ENCODE measurements at places on chromosomes 3 and 15.

GRCh38 chr3:90010341-90010740 lies 902.9 kb downstream of the EPHA3 start:
- no peak for DNase-seq

- no peak for DNase-seq
These were observed 4.1 kb upstream of the AMOTL2 start for GRCh38 chr3:134378384-134378783.

DNA sequence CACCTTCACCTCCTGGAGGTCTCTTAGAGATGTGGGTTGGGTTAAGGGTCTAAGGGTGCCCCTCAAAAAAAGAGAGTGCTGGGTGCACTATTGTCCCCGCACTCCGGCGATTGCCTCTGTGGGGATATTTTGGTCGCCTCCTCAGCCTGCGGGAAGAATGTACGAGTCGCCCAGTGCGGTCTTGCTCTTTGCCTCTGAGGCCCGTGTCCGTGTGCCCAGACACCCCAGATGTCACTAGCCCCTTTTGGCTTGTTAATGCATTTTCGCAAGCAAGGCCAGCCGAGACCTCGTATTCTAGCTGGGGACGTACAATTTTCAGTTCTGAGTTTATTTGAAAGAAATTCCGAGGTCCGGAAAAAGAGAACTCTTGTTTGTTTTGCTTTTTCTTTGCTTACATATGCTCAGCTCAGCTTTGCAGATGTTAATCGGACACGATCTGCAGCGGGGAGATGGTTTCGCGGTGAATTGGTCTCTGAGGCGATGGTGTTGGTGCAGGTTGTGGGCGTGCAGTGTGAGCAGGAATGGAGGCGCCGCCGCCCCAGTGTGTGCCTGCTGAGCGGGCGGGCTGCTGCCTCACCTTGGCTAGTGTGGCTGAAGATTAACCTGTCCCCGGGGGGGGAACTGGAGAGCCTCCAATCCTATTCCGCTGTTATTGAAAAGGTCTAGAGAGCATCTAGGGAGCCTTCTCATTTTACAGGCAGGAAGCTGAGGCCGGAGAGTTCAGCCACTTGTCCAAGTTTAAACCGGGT lies 1.4 kb downstream of the ST6GAL1 start:
- peak; percentile 57 for DNase-seq

GRCh38 chr15:33601461-33601860 lies 290.7 kb downstream of the RYR3 start:
- no peak for DNase-seq

GRCh38 chr3:37610529-37610928 lies 251.2 kb upstream of the CTDSPL start:
- DNase-seq = no peak

GRCh38 chr3:99532246-99532645 lies 106.1 kb upstream of the COL8A1 start:
- DNase-seq = no peak

- DNase-seq = no peak
These were observed 214.4 kb downstream of the THSD4 start for GRCh38 chr15:71329497-71330260.

GRCh38 chr3:81170298-81170697 lies 591.1 kb downstream of the GBE1 start:
- no peak for DNase-seq

GRCh38 chr3:114400371-114400770 lies 106.5 kb downstream of the TIGIT start:
- DNase-seq = no peak

GRCh38 chr3:151093905-151094304 lies 8.4 kb downstream of the MED12L start:
- DNase-seq = no peak

GRCh38 chr15:48850648-48851047 lies 27.3 kb upstream of the EID1 start:
- no peak for DNase-seq

DNA sequence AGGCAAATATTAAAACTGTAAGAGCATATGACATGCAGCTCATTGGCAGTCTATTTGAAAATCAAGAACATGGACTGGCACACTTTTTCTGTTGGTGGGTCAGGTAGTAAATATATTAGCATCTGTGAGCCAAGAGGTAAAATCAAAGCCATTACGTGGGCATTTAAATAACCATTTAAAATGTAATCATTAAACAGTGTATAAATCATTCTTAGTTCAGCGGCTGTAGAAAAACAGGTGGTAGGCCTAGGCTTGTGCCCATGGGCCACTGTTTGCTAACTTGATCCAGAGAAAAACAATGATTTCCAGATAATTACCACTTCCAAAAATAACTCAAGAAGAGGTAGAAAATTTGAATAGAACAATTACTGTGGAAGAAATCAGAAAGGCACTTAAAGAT lies 105.1 kb downstream of the CHST2 start:
- no peak for DNase-seq

DNA sequence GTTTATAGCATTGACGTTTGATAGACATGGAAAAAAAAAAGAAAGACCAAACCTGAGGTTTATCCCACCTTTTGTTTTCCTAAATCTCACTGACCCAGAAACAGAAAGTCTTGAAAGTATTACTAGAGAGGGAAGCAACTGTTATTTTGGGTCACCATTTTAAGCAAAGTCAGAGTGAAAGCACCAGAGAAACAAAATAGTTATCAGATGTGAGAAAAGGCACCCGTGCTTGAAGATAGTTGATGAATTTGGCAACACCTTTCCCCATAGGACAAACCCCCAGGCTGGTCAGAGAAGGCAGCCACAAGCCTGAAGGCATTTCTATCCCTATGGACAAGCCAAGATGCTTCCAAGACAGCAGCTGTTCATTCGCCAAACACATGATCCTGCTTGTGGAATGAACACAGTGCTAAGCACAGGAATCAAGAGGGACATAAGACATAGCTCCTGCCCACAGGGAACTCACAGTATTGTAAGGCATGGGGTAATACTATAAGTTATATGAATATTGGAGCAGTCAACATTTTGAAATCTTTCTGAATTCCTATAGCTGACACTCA lies 170.9 kb downstream of the ERC2 start:
- no peak for DNase-seq

GRCh38 chr15:89333011-89333860 lies 1.4 kb downstream of the POLG start:
- DNase-seq = no peak

- no peak for DNase-seq
These were observed 120.3 kb upstream of the GOLGA8J start for GRCh38 chr15:29962407-29962806.

DNA sequence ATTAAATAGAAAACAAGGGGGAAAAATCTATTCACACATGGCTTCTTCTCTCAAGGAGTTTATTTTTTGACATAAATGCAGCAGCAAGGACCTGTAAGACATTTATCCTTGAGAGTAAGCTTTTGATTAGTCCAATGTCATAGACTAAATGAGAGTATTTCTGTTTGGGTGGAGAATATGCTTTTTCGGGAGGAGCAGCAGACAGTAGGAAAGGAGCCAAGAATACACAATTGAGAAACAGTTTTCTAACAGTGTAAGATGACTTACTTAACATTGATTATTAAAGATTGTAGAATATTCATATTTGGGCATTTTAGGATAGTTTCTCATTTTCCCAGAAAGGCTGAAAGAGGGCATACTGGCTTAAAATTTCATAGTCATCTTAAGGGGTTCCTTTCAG lies 65.9 kb upstream of the PAQR5 start:
- no peak for DNase-seq

DNA sequence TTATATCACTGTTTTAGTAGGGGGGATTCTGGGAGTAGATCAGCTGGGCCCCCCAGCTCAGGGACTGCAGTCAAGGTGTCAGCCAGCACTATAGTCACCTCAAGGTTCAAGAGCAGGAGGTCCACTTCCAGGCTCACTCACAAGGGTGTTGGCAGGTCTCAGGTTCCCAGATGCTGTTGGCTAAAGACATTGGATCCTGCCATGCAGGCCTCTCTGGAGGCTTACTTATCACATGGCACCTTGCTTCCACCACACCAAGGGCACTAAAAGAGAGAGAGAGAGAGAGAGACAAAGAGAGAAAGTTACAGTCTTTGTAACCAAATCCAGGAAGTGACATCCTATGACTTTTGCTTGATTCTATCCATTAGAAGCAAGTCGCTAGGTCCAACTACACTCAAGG lies 7.5 kb upstream of the PPP1R14D start:
- no peak for DNase-seq

DNA sequence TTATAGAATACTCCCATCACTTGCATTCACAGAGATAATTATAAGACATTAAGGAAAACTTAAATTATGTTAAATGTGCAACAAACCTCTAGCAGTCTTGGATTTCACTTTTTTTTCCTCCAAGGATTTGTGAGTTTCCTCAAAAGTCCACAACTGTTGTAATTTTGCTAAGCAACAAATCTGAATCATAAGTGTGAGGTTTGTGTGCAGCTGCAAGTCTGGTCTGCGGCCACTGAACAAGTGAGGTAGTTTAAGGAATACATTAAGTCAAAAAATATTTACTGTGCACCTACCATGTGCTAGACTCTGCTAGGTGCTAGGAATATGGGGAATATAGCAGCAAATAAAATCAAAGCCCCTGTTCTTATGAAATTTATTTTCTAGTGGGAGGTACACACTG lies 70.2 kb downstream of the LRRC28 start:
- DNase-seq = no peak

DNA sequence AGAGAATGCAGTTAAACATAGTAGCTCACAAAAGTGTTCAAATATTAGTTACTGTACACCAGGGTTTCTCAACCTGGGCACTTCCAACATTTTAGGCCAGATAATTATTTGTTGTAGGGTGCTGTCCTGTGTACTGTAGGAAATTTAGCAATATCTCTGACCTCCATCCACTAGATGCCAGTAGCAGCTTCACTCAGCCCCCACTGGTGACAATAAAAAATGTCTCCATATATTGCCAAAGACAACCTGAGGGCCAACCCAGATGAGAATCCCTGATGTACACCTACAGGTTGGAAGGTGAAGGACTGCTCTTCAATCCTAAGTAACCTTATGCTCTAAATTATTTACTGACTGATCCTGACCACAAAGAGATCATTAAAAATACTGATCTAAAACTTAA lies 32.5 kb downstream of the DCUN1D1 start:
- no peak for DNase-seq

GRCh38 chr15:63350178-63350621 lies 31.4 kb downstream of the CA12 start:
- no peak for DNase-seq

DNA sequence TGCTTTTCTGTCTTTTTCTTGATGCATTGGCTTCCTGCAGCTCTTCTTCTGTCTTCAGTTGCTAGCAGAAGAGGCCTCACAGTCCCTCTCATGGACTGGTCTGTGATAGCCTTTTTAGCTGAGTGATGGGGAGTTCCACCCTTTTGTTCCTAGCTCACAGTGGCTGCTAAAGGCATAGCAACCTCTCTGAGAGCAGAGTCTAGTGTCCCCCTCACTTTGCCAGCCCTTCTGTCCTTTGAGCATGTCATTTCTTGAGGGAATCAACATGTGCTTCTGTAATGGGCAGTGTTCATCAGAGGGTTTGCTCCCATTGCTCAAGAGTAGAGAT lies 44.4 kb downstream of the GAP43 start:
- DNase-seq = no peak

DNA sequence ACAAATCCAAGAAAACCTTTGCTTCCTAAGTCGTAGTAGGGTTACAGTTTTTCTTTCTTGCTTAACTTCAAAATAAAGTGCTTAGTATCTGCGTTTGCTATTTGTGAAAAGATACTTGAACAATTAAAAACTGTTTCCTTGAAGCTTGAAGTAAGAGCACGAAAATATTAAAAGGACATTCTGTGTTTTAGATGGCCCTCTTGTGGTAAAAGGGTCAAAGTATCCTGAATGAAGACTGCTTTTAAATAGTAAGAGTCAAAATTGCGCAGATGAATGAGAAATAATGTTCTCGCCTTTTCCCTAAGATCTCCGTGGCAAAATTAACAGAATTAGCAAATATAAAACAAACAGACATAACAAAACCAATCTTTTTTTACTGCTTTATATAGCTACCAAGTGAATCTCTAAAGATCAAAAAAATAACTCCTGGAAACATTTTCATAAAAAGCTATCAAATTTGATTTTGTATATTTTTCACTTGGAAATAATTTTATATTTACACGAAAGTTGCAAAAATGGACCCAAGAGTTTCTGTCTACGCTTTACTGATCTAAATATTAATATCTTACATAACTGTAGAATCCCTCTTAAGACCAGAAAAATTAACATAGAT lies 175.4 kb downstream of the MBNL1 start:
- no peak for DNase-seq

GRCh38 chr3:66106788-66107187 lies 68.1 kb upstream of the MAGI1 start:
- DNase-seq = no peak

GRCh38 chr3:197994736-197995135 lies 34.7 kb downstream of the LMLN start:
- no peak for DNase-seq

DNA sequence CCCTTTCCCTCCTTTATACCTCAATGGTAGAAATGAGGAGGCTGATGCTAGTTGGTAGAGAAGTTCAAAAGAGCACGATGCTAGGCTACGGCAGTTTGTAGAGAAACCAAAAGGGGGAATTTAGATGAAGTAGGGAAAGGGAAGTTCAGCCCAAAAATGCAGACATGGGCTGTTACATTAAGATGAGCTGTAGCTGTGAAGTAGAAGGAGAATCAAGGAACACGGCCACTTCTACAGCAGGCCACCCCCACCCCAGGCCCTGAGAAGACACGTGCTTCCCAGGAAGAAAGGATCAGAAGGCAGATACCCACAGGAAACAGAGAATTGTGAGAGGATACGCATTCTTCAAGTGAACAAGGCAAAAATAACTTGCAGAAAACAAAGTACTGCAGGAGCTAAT lies 2.1 kb upstream of the PARP14 start:
- DNase-seq = no peak

- no peak for DNase-seq
These were observed 129.3 kb upstream of the UBE2E2 start for GRCh38 chr3:23073724-23074305.

DNA sequence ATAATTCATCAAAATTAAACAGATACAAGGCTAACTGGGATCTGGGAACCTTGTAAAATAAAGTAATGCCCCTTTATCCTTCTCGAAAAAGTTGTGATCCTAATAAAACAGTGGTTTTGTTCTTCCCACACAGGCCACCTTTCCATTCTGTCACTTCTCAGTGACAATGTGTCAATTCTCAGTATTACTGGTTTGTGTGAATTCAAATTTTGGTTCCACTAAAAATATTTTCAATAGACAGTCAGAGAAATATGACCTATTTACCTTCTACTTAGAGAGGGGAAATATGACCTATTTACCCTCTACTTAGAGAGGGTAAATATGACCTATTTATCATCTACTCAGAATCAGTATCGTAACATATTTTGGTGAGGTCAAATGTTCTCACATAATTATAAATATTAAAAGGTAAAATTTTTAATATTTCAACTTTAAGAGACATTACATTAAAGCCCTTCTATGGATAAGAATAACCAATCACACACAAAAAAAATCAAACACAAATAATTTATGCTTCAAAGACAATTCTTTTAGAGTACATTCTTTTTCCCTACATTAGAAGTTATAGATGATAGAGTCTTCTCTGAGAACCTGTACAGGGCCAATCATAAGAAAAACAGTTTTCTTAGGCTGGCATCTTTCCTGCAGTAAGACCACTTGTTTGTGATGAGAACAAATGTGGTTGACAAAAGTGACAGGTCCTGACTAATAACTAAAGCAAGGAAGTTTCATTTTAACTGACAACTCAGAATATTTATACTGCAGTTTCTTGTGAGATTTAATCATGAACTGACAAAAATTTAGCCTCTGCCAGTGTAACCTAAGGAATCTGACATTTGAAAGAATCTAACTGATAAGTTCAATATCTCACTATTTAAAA lies 323.3 kb downstream of the DIPK2A start:
- DNase-seq = no peak

Data from activated T-cell treated with anti-CD3 and anti-CD28 coated beads for 4 hours (primary cell).